ENCODE measurements at places on chromosomes 11 and 22. TPM values are rescaled to one million over a fixed set of nuclear protein-coding genes. Genes with fewer than 3 reads are reported as not detected.

DNA sequence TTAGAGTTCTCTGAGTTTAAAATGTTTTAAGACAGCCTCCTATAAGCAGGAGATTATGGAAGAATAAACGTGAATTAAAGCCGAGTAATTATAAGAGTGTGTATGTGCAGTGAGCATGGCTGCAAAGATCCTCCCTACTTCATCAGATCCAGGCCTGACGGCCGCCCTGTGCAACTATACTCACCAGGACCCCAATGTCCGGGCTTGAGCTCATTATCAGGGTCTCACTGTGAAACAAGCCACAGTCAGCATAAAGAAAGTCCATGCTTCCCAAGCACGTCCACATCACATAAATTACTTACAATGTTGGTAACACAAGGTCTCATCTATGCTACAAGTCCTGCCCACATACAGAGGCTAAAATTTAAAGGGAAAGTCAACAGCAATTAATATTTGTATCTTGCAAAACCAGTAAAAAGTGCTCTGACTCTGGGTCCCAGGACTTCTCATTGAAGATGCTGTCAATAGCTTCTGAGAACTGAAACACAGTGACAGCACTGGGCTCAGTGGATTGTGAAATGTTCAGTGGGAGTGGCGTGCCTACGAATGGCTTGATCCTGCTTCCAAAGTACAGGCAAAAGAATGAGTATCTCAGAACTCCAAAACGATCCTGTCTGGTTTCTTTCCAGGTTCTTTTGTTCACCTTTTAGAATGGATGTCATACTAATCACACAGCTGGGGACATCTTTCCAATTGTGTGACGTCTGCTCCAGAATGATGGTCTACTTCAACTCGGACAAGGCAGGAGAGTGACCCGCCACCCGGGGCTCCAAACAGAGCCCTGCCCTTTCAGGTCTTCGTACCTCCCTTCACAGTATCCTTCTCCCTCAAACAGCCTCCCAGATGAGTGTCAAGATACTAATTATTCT, 72.1 kb upstream of the ARFGAP3 start:
- DNase-seq, result peak; percentile 54

GRCh38 chr11:15640318-15640717, 525.6 kb downstream of the INSC start:
- no peak for DNase-seq

DNA sequence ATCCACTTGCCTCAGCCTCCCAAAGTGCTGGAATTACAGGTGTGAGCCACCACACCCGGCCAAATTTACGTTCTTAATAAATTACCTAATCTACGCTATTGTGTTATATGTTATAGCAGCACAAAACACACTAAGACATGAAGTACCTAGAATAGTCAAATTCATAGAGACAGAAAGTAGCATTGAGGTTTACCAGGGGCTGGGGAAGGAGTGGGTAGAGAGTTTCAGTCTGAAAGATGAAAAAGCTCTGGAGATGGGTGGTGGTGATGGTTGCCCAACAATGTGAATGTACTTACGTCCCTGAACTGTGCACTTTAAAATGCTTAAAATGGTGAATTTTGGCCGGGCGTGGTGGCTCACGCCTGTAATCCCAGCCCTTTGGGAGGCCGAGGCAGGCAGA, 65.7 kb upstream of the NUP50 start:
- no peak for DNase-seq

Gene DLG2
- 12.0 TPM for total RNA-seq

Gene RBM7
- total RNA-seq, result 26.2 TPM

DNA sequence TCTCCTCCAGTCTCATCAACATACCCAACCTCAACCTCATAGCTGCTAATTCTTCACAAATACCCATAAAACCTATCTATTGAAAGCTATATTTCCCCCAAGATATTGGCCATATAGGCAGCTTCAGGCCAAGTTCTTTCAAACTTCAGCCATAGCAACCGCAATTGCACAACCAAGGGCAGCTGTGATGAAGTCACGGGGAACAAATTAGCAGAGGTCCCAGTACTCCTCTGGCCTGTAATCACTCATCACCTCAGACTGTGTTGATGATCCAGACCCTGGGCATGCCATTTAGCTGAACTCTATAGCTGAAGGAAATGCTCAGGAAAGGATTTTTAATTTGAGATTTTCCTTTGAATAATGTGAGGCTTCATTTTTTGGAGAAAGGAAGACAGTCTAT, 84.1 kb downstream of the SLC1A2 start:
- no peak for DNase-seq

GRCh38 chr11:1060852-1061616, 13.6 kb upstream of the MUC2 start:
- peak; percentile 4 for DNase-seq

- DNase-seq, result no peak
Observed at GRCh38 chr11:128669506-128670270, 24.2 kb upstream of the FLI1 start.

DNA sequence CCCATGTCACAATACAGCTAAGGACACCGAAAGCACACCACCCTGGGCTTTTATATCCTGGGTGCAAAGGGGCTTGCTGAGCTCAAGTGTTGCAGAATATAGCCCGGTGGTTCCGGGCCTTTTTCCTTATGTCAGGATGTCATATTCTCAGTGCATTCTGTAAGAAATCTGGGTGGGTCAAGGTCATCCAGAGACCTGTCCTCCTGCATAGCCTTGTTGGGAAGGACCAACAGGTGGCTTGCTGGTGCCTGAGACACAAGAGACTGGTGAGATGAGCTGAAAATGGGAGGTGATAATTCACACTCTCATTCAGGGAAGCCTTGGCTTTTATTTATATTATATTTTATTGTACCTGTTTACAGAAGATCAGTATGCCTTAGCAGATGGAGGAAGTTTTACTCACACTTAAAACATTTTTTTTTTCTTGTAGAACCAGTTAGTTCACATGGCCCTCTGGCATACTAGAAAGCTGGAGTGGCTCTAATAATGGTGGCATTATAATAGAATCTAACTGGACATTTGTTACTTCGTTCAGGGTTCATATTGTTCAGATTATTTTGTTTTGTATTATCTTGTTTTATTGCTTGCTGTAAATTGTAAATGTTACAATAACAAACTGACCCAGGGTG, 14.6 kb upstream of the TMEM123 start:
- no peak for DNase-seq

Gene CASP5
- total RNA-seq, result not detected

GRCh38 chr11:69378303-69379141, 84.6 kb downstream of the MYEOV start:
- DNase-seq, result peak; percentile 1

- DNase-seq, result no peak
Observed at GRCh38 chr11:36296884-36297543, 926 bp downstream of the PRR5L start.

Gene SSTR3
- 4.9 TPM for total RNA-seq

DNA sequence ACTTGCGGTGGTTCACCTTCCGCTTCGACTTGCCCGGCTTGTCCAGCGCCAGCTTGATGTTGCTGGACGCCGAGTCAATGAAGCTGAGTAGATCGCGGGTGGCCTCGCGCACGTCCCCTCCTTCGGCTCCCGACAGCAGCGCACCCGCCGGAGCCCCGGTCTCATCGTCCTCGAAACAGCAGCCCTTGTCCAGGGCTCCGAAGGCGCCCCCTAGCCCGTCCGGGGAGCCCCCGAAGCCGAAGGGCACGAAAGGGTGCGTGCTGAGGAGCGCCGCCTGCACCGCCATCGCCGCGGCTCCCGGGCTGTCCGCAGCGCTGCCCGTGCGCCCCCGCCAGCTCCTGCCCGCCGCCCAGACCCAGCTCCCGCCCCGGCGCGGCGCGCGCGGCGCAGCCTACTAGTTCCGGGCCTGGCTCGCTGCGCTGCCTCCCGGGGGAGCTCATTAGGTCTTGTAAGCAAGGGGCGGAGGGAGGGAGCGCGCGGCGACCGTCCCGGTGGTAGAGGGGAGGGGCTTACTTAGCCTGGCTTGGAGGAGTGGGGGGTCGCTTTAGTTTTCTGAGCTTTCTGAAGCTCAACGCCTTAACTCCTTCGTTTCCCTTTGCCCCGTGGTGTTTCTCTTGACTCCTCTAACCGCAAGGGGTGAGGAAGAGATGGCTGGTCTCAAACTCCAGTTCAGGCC, at the start of gene FAM181B:
TSS of gene FAM181B (minus strand) at position 421 of the 676 bp plus-strand sequence. CDS start at position 286, 135 bp downstream.
- DNase-seq, result peak; percentile 52

- peak; percentile 53 for DNase-seq
Observed at GRCh38 chr11:46391578-46392420, at the start of gene CHRM4. TSS of gene CHRM4 (minus strand) at chr11:46391776. CDS start at chr11:46386557, 5,219 bp downstream.

Gene PPM1F
- total RNA-seq, result 9.8 TPM

Gene OR10V1
- total RNA-seq, result not detected

All from ovary (tissue), 10 donors.